Activated CD4-positive, alpha-beta T cell treated with anti-CD3 and anti-CD28 coated beads for 24 hours (primary cell): ENCODE measurements at places on chromosomes 16 and 17.

- DNase-seq, result no peak
Observed at GRCh38 chr17:56478836-56479447, 114.6 kb upstream of the NOG start.

- DNase-seq, result no peak
Observed at GRCh38 chr16:1494711-1495110, 1.6 kb downstream of the TELO2 start.

- DNase-seq, result no peak
Observed at GRCh38 chr16:54677308-54677950, 253.2 kb upstream of the IRX5 start.

DNA sequence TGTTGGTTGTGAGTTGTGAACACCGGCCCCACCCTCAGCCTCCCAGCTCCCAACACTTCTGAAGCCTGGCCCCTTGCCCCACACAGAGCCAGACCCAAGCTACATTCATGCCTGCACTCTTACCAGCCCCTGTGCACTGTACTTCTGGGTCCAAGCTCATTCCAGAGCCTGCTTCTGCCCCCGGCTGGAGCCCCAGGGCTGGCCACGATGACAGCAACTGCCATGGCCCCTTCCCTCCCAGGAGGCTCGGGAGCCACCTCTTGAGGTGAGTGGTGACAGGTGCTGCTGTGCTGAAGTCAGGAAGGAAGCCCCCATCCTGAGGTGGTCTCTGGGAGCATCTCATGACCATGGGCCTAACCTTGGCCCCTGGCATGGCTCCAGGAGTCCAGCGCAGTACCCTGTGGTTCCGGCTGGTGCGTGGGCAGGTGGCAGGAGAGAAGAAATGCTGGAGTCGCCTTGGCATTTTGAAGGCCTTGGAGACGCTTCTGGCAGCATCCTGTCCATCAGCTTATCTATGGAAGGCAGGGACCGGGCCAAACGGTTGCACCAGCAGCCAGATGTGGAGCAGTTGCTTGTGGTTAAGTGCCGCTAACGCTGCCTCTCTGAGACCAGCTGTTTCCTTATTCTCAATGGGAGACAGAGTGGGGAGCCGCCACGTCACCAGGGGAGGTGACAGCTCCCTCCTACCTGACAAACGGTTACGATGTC, 3.9 kb upstream of the CDT1 start:
- no peak for DNase-seq

- DNase-seq, result no peak
Observed at GRCh38 chr17:57609125-57609877, 135.8 kb downstream of the CCDC182 start.

DNA sequence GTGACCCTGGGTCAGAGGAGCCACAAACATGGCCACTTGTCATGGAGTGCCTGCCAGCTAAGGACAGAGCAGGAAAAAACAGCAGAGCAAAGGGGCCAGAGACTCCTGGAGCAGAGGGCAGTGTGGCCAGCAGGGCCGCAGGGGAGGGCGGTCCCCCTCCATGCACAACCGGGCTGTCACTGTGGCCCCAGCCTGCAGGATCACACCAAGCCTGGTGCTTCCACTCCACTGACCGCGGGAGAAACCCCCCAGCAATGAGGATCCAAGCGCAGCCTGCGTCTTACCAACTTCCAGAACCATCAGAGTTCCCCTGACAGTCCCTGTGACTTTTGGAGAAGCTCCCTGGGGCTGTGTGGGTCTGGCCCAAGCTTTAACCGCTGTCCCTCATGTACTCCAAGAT, 62.0 kb downstream of the PRMT7 start:
- DNase-seq, result no peak

DNA sequence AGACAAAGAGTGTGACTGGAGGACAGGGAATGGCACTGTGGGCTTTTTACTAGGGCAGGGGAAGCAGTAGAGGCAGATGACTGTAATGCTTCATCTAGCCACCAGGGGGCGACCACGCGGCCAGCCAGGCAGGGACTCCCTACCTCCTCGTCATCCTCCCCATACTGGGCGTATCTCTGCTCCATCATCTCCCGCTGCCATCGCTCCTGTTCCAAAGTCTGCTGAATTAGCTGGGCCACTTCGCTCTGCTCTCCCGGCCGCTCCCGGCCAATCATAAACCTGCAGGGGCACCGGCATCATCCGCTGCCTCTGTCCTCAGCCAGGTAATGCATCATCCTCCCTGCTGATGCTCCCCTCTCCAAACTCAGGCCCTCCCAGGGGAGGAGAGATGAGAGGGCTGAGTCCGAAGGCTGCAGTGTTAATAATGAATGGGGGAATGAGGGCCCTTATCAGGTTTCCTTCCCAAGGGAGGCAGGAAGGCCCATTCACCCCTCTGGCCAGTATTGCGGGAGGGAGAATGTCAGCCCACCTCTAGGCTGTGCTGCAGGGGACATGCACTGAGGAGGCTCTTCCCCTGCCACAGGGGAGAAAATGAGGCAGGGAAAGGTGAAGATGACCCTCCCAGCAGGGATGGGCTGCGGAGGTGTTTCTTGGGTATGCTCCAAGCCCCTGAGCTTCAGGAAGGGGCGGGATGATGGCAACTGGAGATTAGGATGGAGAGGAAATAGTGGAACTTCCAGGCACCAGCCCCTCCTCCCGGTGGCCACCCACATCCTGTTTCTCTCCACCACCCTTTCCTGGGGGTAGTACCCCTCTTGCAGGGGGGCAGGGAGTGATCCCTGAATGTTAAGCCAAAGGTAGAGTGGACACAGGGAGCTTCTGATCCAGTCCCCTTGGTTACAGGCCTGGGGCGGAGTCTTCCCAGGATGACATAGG, 10.3 kb upstream of the SAMD14 start:
- DNase-seq, result peak; percentile 74

DNA sequence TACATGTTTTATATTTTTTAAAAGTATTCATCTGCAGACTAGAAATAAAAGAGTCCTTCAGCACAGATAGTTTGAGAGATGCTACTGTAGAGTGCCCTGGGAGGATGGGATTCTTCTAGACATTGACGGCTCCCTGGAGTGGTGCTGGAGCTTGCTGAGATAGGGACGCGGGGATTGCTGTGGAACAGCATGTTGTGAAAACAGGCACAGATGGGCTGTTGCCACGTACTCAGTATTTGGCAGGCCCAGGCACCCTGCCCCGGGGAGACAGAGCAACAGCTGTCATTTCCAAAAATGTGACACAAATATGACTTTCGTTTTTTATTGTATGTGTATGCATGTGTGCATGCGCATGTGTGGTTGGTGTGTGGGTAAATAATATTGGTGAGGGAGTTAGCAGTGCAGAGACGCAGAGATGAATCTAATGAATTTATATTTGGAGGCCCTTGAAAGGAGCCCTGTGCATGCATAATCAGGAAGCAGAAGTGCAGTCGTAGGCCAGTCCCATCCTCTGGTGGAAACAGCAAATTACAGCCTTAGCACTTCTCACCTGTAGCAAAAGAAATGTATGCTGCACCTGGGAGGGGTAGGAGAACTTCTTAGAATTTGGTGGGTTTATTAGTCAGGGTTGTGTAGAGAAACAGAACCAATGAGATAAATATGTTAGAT, 6.2 kb upstream of the ABCA8 start:
- no peak for DNase-seq

- no peak for DNase-seq
Observed at GRCh38 chr17:48011405-48012150, 26.0 kb downstream of the COPZ2 start.

DNA sequence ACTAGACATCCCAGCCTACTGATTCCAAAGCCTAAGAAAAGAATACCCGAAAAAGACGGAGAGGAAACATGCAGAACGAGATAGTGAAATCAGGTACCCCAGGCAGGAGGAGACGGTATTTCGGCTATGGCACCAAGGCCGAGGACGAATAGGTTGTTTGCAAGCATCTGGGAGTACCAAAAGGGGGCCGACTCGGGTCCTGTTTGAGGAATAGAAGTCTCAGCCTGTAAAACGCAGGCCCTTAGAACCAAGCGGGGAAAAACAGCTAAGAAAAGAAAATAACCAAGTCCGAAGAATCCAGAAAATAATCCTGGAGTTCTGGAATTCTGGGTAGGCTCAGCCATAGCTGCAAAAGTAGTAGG, 537 bp downstream of the SLC35B1 start:
- DNase-seq, result no peak

- no peak for DNase-seq
Observed at GRCh38 chr17:57861000-57861789, 11.4 kb upstream of the MRPS23 start.

DNA sequence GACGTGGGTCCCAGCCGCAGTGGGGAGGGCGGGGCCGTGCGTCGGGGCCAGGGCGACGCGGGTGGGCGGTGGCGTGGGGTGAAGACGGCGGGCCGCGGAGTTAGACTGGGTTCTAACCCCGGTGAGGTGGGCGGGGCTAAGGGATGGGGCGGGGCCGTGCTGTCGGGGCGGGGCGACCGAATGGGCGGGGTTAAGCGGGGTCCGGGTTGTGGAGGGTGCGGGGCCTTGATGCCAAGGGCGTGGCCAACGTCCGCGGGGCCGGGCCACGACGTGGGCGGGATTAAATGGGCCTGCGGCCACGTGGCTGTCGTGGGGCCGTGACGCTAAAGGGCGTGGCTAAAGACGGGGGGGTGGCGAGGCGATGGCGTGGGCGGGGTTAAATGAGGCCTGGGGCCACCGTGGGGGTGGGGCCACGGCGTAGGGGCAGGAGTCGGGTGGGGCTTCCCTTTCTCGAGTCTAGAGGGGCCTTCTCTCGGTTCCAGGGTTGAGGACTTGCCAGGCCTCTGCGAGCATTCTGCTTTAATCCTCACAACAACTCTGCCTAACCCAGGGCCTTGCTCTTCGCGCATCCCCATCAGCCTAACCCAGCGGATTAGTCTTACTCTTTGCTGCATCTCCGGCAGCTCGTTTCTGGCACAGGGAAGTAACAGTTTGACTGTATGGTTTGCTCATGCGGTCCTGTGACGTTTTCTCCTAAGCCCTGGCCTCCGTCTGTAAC, 739 bp downstream of the TCF25 start:
- DNase-seq, result peak; percentile 90

DNA sequence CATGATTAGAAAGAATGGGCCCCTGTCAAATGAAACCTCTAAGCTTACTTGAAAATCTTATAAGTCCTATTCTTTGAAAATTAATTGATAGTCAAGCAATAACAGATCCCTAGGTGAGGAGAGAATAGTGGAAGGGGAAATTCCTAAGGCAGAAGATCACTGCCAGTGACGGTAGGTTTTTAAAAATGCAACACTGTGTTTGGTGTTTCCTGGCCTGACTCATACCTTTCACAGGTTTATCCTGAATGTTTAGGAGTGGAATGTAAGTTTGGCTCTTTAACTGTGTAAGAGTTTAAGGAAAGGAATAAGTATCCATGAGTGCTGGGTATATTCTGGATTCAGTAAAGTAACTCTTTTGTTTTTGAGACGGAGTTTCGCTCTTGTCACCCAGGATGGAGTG, 23.8 kb downstream of the HAPSTR1 start:
- no peak for DNase-seq

GRCh38 chr17:7897773-7898172, 9.2 kb downstream of the CHD3 start:
- DNase-seq, result no peak

- DNase-seq, result no peak
Observed at GRCh38 chr17:44002141-44002848, 2.1 kb upstream of the NAGS start.

DNA sequence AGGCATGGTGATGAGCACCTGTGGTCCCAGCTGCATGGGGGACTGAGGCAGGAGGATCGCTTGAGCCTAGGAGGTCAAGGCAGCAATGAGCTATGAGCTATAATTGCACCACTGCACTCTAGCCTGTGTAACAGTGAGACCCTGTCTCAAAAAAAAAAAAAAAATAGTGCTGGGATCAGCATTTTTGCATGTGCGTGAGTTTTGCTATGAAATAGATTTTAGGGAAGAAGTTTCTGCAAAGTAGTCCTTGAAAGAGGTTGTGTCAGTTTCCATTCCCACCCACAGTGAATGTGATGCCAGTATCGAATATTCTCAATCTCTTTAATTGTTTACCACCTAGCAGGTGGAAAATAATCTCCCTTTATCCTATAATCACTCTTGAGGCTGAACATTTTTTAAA, 26.3 kb upstream of the ARHGAP17 start:
- DNase-seq, result no peak

GRCh38 chr17:17080181-17080631, 37.9 kb downstream of the MPRIP start:
- no peak for DNase-seq

DNA sequence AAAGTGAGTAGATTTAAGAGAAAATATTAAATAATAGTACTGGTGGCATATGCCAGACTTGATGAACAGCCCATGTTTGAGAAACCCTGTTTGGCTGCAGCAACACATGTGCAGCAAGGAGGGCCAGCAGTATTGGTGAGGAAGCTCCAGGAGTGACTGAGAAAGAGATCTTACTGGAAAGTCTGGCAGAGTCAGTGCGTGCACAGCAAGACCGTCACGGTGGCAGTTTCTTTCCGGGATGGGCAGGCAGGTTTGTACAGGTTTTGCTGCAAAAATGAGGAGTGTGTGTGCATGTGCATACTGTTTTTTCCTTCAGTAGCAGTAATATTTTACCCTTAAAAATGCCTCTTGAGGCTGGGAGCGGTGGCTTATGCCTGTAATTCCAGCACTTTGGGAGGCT, 41.4 kb downstream of the KSR1 start:
- no peak for DNase-seq

DNA sequence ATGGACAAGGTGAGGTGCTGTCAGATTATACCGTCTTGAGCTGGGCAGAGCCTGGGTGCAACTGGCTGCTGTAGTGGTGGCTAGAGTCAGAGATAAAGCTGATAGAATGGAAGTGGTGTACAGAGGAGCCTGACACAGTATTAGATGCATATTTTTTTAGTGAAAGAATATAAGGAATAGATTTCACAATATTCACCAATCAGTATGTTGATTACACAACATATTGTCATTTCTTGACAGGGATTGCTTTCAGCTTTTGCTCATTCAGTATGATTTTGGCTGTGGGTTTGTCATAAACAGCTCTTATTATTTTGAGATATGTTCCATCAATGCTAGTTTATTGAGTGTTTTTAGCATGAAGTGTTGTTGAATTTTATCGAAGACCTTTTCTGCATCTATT, 1.7 kb upstream of the CCL23 start:
- no peak for DNase-seq

DNA sequence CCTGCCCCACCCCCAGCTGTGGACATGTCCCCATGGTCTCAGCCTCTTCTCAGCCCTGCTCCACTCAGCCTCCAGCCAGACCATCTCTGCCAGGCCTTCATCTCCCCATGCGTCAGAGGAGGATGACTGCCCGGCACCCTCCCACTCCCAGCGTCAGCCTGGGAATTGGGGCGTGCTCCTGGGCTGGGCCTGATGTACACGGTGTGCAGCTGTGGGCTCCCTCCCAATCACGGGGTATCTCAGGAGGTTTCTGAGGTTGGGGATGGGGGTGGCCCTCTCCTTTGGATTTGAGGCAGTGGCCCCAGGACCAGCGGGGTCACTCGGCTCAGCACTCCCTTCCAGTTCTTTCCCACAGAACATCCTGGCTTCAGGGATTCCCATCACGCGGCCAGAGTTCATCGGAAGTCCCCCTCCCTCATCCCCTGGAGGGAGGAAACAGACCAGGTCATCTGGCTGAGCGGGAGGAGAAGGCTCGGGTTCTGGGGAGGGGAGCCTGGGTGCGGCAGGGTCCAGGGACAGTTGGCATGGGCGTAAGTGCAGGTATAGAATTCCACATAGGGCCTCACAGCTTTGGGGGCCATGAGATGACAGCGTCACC, 36.9 kb downstream of the SOCS3 start:
- DNase-seq, result no peak
